NCI-H2029 treated with DMSO at 0.1 percent for 48 hours (cell line): ENCODE measurements at places on chromosomes 1 and 21.

- DNase-seq, result peak; percentile 87
Measured at GRCh38 chr1:214602764-214603657, at the start of gene CENPF. TSS of gene CENPF (plus strand) at chr1:214603195. CDS start at chr1:214613755, 10,560 bp downstream.

GRCh38 chr1:230228236-230228897 is 161.3 kb downstream of the GALNT2 start:
- DNase-seq, result no peak

DNA sequence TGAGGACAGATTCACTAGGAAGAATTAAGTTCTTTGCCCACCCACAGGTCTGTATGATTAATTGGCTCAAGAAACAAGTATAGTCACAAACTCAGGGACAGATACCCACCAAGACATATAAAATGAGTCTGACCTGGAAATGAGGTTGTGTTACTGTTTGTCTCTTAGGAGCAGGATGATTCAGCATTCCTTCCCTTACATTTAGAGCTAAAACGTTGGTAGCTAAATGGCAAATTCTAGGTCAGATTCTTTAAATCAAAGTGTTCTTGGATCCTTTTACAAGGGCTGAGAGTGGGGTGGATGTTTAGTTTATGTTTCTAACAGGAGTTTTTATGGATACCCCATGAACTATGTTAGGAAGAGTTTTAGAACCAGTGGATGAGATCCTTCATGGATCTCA is 4.7 kb downstream of the RIMKLA start:
- DNase-seq, result no peak

DNA sequence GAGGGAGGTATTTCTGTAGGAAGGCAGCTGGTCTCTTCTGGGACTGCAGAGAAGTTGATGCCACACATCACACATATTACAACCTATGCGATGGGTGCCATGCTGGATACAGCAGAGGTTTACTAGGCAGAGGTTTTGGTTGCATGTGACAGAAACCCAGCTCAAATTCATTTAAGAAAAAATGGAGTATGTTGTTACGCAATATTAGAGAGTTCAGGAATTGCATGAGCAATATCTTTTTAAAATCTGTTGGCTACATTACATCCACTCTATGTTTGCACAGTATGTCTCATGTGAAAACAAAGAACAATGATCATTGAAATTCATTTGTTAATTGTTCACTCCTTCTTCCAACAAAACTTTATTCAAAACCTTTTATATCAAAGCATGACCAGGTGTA is 425.2 kb downstream of the RWDD3 start:
- DNase-seq, result no peak

DNA sequence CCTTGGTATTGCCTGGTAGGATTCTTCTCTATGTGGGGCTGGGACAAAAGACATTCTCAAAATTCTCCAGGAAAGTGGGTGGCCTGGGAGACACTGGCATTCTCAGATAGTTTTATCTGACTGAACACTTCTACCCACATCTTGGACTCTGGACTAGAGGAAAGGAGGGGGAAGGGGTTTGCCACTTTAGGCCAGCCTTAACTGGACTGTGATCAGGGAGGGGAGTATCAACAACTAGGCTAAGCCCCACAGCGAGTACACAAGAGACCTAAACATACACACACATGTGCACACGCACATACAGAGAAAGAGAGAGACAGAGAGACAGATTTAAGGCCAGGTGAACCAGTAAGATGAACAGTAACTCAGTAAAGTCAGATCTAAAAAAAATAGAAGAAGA is 1.2 kb upstream of the SEMA6C start:
- no peak for DNase-seq

DNA sequence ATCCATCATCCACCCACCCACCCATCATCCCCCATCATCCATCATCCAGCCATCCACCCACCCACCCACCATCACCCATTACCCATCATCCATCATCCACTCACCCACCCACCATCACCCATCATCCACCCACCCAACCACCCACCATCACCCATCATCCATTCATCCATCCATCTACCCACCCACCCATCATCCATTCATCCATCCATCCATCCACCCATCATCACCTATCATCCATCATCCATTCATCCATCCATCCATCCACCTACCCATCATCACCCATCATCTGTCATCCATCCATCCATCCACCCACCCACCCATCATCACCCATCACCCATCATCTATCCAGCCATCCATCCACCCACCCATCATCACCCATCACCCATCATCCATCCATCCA is 81.5 kb downstream of the ADARB1 start:
- no peak for DNase-seq

DNA sequence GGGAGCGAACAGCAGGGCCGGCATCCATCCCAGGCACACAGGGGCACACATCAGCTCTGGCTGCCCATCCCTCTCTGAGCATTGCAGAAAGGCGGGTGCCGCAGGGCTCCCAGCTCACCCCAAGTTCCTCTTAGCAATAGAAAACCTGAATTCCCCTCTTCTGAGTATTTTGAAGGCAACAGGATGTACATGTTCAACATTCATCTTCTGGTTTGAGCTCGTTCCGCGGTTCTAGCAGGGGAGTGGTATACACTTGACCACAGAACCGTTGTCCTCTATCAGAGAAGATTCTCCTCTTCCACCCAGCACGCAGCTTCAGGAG is 23.6 kb downstream of the ACTA1 start:
- DNase-seq, result no peak

GRCh38 chr1:36223381-36223995 is 755 bp upstream of the THRAP3 start:
- DNase-seq, result no peak

DNA sequence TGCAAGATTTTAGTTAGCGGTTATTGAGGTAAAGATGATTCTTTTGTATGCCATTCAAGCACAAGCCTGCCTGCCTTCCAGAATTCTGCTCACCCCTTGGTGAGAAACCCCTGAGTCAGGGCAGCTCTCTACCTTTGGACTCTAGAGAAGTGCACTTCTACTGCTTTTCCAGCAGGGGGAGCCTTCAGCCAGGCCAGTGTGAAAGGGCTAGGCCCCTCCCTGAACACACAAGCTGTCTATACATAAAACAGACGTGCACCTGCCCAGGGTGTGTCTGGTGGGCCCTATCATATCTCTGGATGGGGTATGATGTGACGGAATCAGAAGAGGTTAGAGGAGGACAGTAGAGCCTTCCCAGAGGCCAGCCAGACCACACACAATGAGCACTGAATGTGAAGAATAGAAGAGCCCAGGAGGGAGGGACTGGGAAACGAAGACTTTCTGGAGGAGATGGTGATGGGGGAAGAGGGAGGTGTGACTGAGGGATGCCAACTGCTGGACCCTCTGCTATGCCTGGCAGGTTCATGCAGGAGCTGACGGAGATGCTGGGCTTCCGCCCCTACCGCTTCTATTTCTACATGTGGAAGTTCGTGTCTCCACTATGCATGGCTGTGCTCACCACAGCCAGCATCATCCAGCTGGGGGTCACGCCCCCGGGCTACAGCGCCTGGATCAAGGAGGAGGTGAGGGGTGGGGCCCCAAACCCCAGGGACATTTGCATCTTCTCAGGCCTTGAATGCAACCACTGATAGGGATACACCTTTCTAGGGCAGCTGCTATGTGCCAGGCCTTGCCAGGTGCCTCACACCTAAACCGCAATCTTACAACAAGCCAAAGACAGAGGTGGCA is 13.0 kb upstream of the KCNC4 start:
- peak; percentile 50 for DNase-seq

DNA sequence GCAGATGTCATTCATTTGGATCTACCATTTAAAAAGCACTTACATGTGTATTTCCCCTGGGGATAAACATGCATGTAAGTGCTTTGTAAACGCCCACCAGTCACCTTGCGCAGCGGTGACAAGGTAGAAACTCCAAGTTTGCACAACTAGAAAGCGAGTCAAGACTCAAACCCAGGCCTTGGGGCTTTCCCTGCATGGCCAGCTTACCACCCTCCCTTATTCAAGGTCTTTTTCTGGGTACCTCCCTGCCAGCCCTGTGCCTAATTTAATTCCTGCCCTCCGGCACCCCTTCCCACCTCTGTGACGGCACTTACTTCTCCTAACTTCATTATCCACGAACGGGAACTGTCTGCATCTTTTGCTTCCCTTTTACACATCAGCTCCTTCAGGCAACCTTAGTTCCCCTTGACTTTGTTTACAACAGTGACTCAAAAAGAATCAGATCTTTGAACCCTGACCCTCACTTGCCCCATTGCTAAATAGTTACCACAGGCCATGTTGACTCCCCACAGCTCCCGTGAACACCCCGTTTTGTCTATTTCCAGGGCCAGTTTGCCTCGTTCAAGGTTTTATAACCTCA is 138.3 kb upstream of the ETS2 start:
- DNase-seq, result no peak

DNA sequence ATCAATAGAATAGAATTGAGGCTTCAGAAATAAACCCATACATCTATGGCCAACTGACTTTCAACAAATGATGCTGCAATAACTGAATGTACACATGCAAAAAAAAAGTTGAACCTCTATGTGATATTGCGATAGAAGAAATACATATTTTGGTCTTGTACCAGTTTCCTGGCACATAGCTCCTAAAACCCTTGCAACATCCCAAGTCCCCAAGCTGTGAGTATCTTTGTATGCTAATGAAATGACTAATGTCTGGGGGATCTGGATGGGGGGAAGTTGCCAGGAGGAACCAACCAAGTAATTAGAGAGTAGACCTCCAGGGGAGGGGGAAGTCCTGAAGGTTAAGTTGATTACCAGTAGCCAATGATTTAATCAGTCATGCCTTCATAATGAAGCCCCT is 24.4 kb downstream of the BLZF1 start:
- no peak for DNase-seq

DNA sequence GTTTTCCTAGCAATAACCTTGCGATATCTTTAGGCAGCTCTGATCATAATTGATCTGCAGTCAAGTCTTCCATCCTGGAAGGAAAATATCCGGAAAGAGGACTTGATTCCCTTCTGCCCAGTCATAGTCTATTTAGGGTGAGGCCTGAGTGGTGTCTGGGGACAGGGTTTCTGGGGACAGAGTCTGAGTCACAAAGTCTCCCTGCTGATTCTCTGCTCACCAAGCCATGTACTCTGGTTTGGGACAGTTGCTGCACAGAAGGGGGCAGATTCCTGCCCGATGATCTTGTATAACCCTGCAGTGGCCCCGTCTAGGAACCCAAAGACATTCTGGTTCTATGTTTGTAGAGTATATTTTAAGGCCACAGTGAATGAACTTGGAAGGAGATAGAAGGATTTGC is 178.8 kb downstream of the KCNJ6 start:
- DNase-seq, result no peak

DNA sequence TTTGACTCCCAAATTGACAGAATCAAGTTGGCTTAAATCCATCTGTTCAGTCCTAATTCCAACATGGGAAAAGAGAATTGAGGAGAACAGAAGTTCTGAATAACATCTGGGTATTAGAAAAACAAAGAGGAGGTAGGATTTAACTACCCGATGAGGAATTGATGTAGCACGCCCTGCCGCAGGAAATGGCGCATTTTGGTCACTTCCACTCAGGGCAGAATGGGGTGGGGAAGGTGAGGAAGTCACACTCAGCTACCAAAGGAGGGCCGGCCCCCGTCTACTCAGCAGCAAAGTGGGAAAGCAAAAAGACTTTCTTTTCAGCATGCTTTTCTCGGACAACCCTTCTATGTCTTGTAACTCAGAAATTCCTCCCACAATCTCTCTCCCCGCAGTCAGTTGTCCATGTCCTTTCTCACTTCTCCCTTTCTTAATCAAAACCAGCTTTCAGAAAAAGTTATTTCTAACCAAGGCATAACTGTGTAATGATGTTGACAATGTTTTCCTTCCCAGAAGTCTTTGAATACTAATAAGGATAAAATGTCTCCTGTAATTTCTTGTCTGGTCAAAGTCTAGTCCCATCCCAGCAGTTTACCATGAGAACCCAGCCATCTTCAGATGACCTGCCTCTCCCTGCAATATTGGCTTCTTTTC is 60.5 kb upstream of the SIPA1L2 start:
- no peak for DNase-seq

GRCh38 chr1:59718989-59719360 is 95.8 kb upstream of the HOOK1 start:
- no peak for DNase-seq

GRCh38 chr1:37945251-37945650 is 1.6 kb downstream of the INPP5B start:
- no peak for DNase-seq

DNA sequence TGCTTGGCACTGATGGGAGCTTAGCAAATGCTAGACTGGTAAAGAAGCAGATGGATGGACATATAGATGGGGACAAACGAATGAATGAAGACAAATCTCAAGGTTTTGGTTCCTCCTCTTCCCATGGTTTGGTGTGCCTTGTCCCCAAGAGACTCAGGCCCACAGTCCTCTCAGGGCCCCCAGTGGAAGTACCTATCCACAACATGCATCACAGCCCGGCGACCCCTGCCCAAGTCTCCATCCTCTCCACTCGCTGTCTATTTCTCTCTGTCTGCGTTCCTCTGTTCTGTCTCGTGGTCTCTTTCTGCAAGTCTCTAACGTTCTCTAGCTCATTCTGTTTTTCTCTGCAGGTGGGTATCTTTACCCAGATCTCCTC is 85.8 kb downstream of the GLIS1 start:
- no peak for DNase-seq

- DNase-seq, result no peak
Measured at GRCh38 chr1:6260961-6261614, at the start of gene GPR153. TSS of gene GPR153 (minus strand) at chr1:6261098. CDS start at chr1:6254905, 6,193 bp downstream.

- no peak for DNase-seq
Measured at GRCh38 chr1:10593750-10594149, 119.0 kb downstream of the PEX14 start.

GRCh38 chr1:53587252-53587988 is 128.2 kb downstream of the DMRTB1 start:
- no peak for DNase-seq

GRCh38 chr21:35479529-35479928 is 430.4 kb upstream of the RUNX1 start:
- no peak for DNase-seq

DNA sequence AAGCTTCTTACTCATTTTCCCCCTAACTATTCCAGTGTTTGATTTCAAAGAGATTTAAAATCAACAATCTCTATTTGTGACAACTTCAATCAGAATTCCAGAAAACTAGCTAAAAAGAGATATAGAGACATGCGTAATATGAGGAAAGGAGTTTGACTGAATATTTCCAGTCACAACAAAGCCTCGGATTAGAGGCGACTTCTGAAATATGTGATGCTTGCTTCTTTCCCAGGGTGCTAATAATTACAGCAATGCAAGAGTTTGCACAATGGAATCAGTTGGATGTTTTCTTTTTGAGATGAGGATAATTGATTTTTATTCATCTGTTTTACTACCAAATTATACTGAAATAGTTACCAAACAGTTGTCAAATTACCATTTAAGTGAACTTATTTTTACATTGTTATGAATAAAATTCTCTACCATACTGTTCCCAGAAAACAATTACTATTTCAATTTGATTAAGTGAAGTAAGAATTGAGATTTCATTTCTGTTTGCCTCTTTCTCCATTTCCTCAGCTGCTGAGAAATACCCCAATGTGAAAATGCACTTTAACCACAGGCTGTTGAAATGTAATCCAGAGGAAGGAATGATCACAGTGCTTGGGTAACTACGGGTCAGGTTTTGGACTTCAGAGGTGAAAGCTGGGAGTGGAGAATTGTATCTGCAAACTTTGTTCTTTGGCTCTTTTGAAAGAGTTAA is 28.1 kb downstream of the KMO start:
- no peak for DNase-seq
